ENCODE measurements at places on chromosomes 3 and 15.
A peak's percentile ranks its signal among the peaks of the same experiment; 100 is the strongest.

DNA sequence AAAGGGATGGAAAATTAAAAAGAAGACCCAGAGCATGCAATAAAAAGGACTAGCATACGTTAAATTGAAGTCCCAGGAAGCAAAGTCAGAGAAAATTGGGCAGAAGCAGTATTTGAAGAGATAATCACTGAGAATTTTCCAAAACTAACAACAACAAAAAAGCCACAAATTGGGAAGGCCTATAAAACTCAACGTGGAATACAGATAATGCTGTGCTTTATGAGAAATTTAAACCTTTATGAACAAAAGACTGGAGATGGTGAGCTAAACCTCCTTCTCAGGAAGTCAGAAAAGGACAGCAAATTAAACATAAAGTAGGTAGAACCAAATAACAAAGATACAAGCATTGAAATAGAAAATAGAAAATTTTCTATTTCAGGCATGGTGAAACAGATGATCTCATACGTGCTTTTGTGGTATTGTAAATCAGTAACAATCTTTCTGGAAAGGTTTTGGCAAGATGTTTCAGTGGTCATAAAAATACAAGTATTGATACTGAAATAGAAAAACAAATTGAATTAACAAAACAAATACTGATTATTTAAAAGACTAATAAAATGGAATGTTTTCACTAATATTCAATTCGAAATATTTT, 55.6 kb downstream of the LYSMD4 start:
- no peak for DNase-seq

GRCh38 chr3:125152951-125153350, 59.6 kb downstream of the SLC12A8 start:
- no peak for DNase-seq

DNA sequence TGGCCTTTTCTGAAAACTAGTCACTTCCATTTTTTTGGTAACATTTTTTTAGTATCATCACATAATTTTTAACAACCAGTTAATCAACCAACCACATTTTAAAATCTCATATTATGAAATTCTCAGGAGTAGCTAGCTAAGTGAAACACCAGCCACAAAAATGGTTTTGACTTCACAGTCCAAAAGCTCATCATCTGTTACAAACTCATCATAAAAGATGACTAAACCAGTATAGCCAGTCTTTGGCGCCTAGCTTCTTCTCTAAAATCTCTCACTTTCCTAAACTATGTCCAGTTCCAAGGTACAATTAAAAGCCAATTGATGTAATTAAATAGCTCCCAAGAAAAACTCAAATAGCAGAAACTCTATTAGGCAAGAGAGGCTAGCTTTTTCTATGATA, 88.2 kb upstream of the ZNF385D start:
- DNase-seq = no peak

DNA sequence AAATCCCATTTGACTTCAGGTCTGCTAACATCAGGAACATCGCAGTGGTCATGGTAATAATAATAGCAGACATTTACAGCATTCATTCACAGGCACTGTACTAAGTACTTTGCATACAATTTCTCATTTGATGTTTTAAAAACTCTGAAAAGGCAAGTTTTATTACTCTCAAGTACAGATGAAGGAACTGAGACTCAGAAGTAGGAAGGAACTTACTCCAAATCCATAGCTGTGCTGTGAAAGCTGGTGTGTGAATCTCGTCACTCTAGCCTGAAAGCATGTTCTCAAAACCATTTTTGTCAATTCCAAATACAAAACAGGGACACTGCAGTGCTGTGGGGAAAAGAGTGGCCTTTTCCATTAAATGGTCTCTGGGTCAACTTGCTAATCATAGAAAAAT, 179.9 kb downstream of the FAM43A start:
- peak; percentile 44 for DNase-seq

- no peak for DNase-seq
These were observed 43.0 kb downstream of the FBN1 start for GRCh38 chr15:48602358-48603122.

DNA sequence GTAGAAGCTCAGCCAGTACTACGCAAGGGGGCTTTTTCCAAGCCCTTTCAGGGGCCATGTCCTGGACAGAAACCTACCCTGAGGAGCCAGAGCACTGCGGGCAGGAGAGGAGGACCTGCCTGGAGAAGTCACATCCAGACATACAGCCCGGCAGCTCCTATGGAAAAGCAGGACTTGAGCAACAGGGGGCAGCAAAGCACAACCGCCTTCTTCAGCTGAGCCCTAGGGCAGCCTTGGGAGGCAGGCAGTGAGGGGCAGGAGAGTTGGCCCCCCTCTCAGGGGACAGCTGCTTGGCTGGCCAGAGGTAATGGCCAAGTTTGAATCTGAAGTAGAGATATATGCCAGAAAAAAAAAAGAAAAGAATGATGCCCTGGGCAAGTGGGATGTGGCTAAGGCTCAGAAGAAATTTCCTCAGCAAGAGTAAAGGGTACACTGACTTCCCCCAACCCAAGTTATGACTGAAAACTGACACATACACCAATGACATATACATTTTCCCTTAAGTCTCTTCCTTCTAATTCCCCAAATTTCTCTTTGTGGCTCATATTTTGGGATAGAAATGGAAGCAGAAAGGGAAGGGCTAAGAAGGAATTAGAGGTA, 56.9 kb downstream of the CYP19A1 start:
- DNase-seq = peak; percentile 78

- DNase-seq = peak; percentile 67
These were observed 452.8 kb downstream of the FOXP1 start for GRCh38 chr3:71130471-71131374.

GRCh38 chr15:50916400-50916799, 7.9 kb downstream of the AP4E1 start:
- no peak for DNase-seq

DNA sequence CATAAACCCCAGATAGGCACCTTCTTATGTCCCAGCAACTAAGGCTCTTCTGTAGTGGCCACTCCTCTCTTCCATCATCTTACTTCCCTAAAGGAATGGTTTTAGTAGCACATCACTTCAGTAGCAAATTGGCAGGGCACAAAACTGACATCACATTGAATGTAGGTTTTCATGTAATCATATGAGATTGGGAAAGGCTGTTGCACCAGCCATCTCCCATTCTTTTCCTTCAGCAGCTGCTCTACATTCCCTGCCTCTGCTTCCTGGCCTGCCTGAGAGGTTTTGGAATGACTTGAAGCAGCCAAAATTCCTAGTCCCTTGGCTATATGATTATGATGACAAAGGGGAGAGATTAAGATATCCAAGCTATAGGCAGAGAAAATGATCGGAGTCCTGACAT, 36.5 kb downstream of the NSUN3 start:
- peak; percentile 22 for DNase-seq

DNA sequence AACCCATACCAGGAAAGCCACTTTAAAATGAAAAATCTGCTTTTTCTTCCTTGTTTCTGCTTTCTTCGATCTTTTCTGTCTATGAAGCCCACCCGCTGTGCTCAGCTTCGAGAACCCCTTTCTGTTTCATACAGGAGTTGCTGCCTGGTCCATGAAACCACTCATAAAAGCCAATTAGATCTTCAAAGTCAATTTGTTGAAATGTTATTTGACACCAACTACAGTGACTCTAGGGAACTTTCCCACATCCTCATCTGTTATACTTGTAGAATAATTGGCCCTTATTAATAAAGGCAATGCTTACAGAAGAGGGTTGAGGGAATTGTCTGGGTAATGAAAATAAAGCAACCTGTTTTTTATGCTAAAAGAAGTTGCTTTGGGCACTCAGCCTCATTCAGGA, 523.6 kb downstream of the OCA2 start:
- DNase-seq = no peak

GRCh38 chr3:63508771-63509170, 143.7 kb upstream of the SNTN start:
- DNase-seq = no peak

DNA sequence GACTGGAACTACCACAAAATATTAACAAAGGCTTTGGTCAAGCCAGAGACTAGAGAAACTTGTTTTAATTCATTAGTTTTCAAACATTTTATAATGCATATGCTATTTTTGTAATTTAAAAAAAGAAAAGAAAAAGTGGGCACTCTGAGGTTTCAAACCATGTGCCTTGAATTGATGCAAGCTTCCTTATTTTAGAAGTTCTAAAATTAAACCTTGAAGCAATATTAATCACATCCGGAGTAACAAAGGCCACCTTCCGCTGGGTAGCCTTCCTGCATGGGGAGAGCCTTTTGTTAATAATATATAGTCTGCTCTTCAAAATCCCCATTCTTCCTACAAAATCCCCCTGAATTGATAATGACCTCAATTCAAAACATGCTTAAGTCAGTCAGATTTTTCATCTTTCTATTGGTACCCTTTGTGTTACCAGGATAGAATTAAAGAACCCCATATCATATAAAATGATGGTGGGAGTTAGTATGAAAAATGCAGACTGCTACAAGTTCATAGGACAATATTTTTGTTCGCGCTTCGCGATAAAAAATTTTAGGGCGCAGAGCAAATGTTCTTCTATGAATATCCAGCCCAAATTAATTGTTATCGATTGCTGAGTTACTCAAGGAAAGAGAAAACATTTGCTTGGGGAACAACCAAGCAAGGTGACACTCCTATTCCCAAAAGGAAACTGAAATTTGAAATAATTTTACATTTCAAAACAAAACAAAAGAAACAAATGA, 30.6 kb downstream of the LDHAL6B start:
- DNase-seq = peak; percentile 80

GRCh38 chr15:50144341-50145120, 25.5 kb upstream of the ATP8B4 start:
- peak; percentile 25 for DNase-seq

- DNase-seq = no peak
These were observed 44.5 kb downstream of the OXNAD1 start for GRCh38 chr3:16309558-16309957.

- no peak for DNase-seq
These were observed 297.9 kb downstream of the EDEM1 start for GRCh38 chr3:5485427-5485826.

DNA sequence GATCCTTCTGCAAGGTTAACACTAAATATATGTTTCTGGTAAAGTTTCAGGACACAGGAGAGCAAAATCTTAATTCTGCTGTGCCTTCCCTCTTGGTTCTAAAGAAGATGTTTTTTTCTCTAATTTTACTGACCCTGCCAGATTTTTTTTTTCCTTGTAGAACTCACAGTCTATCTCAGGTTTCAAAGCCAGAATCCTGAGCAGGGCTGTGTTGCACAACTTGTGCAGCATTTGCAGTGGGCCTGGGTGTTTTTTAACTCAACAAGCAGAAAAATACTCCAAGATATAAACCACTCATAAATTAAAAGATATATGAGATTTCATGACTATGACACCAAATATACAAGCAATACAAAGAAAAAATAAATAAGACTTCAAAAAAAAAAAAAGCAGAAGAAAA, 40.2 kb upstream of the ARF4 start:
- DNase-seq = no peak

GRCh38 chr15:68025835-68026424, 28.2 kb upstream of the PIAS1 start:
- DNase-seq = no peak

- DNase-seq = no peak
These were observed 76.0 kb upstream of the KBTBD8 start for GRCh38 chr3:66922058-66922457.

DNA sequence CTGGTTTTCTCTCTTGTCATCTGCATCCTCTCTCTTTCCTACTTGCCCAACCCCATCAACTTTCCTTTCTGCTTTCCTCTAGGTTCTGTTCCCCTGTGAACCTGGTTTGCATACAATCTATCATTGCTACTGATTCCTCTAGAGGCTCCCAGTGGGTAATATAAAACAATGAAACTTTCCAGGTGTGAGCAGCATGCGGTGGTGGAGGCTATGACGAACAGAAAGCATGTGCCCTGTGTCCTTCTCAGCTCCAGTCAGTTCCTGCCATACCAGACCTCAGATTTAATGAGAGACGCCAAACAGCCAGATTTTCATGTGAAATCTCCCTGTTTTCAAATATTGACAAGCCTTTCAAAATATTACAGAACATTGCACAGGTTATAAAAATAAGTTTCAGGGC, 3.5 kb upstream of the ACAP2 start:
- DNase-seq = no peak

DNA sequence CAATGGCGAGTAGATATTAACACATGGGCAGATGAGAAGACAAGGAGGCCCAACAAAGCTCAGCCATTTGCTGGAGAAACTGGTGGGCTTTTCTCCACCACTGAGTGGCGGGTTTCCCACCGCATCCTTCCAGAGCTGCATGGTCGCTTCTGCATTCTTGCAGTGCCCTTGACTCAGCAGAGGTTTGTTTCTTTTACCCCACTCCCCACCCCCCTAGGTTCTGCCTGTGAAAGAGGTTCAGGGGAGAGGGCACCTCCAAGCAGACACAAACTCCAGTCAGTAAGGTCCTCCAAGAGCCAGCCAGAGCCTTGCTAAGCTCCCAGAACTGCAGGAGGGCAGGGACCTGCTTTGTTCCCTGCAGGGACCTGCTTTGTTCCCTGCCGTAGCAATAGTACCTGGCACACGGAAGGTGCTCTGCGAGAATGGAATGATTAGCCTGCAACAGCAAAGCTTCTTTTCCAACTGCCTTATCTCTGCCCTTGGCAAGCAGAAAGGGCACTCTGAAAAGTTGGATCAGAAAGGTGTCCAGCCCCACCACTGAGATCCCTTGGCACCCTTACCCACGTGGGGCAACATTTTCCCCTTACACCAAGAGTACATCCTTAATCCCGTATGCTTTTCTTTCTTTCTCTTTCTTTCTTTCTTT, 1.4 kb downstream of the PAQR5 start:
- DNase-seq = no peak

DNA sequence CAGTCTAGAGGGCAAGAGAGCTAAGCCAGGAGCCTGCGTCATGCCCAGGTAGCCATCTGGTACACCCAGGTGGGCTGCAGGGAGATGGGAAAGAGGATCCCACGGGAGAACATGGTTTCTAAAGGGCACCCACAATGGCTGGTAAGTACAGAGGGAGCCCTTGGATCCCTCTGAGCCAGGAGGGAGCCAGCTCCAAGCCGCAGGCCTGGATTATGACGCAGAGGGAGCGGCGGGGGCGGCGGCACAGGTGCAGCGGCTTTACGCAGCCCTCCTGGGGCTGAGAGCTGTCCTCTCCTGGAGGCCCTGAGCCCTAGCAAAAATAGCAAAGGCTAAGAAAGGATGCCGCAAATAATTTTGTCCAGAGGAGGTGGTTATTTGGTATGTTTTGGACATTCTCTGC, 2.8 kb downstream of the CAV3 start:
- DNase-seq = no peak

DNA sequence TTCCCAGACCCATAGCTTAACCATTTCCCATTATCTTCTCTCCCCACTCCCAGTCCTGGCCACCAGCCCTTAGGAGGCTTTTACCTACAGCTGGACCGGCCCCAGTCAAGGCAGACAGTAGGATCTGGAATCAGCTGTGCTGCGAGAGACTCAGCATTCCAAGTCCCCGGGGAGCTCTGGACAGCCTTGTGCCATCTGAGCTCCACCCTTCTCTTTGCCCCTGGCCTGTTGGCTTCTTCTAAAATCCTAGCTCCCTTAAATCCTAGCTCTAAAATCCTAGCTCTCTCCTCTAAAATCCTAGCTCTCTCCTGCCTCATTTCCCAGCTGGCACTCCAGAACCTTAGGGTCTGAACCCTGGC, 21.3 kb downstream of the MEGF11 start:
- DNase-seq = no peak

DNA sequence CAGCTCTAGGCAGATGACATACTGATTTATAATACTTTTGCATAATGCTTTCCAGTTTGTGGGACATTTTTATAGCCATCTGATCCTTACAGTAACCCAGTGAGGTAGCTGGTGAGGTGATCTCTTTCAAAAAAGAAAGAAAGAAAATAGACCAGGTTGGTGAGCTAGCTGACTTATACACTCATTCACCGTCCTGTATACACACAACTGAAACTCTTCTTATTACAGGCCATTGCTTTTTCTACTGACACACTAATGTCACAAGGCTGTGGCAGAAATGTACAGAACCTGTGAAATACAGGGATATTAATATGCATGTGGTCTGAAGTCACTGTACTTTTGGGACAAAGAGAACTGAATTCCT, 150.2 kb upstream of the BHLHE40 start:
- no peak for DNase-seq
